Retina (tissue), 1 donor: ENCODE measurements at places on chromosomes 4 and X.

DNA sequence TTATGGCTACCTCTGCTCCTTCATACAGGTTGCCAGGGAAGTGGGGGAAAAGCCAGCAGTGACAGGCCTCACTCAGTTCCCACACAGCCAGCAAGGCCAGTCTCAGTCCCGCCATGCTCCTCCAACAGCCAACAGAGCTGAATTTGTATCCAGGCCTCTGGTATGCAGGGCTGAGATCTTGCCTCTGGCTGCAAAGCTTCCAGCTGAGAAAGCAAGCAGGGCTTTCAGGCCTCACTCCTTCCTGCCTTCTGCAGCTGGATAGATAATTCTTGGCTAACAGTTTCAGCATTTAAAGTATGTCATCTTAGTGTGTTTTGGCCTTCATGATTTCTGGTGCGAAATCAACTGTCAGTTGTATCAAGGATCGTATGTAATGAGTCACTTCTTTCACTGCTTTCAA, 103.6 kb downstream of the GNL3L start:
- no peak for DNase-seq

GRCh38 chrX:150316564-150316963, 46.6 kb upstream of the MAMLD1 start:
- no peak for DNase-seq

DNA sequence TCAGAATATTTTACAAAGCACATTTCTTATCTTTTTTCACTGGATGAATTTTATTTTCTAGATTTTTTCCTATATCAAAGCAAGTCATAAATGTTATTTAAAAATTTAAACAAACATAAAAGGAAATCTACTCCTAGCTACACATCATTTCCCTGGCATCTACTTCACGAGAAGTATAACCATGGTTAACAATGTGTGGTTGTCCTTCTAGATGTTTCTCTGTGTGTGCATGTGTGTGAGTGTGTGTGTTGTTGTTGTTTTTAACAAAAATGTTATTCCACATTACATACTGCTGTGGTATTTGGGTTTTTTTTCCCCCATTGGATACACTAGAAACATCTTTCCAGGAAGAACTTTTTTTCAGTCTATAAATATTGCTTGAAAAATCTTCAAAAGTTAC, 103.1 kb downstream of the CHIC2 start:
- DNase-seq, result no peak

DNA sequence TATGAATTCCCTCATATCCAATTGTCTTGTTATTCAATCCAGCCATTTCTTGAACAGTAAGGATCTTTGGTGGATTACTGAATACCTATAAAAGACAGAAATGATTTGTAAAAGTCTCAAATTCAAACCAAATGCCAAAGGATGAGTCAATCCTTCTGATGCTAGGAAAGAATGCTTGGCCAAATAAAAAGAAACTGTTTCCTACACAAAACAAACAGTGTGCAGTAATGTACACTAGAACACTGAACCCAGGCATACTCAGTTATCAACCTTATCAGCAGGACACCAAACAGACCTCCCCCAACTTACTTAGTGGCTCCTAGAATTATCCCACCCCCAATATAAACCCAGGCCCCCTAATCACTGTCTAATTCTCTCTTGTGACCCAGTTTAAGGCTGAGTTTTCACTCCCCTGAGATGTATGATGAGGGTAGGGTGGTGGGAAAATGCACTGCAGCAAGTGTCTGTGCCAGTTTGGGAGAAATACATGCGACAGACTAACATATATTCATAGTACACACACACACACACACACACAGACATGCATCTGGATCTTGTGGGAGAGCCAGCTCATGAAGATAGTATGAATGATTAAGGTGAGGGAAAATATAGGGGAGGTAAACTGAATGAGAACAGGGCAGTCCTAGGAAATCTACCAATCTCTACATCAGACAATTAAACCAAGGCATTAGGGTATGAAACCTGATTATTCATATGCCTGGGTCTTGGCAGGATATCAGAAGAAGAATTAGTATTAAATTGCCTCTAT, 35.0 kb downstream of the CLDN2 start:
- no peak for DNase-seq

- no peak for DNase-seq
Measured at GRCh38 chrX:31320740-31321139, 248.9 kb upstream of the FTHL17 start.

GRCh38 chrX:132226169-132226568, 6.9 kb upstream of the RAP2C start:
- DNase-seq, result no peak

- DNase-seq, result no peak
Measured at GRCh38 chr4:34676400-34676799, 1567.9 kb downstream of the ARAP2 start.

- DNase-seq, result no peak
Measured at GRCh38 chr4:45679411-45679810, 444.4 kb downstream of the GABRG1 start.

DNA sequence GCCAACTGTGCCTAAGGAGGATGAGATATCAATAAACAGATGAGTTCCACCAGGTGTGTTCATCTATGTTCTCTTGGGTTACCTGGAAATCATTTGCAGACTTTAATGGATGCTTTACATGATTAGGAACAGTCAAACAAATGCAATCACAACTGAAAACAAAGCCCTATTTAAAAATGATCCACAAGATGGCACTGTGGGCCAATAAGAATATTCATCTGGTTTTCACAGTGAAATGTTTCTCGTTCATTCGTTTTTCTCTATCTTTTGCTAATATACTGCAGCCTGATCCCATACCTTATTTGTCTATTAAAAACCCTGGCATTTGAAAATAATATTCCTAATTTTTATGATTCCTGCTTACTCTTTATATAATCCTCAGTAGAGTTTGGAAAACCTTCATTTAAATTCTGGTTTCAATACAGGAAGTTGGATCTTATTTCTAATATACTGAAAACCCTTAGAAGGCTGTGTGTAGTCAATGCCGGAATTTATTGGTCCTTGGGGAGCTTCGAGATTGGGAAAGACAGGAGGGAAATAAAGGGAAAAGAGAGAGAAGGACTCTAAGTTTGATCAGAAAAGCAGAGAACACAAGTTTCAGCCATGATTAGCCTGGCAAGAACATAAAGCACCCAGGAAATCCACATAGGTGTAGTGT, 63.8 kb upstream of the TAPT1 start:
- DNase-seq, result peak; percentile 45

DNA sequence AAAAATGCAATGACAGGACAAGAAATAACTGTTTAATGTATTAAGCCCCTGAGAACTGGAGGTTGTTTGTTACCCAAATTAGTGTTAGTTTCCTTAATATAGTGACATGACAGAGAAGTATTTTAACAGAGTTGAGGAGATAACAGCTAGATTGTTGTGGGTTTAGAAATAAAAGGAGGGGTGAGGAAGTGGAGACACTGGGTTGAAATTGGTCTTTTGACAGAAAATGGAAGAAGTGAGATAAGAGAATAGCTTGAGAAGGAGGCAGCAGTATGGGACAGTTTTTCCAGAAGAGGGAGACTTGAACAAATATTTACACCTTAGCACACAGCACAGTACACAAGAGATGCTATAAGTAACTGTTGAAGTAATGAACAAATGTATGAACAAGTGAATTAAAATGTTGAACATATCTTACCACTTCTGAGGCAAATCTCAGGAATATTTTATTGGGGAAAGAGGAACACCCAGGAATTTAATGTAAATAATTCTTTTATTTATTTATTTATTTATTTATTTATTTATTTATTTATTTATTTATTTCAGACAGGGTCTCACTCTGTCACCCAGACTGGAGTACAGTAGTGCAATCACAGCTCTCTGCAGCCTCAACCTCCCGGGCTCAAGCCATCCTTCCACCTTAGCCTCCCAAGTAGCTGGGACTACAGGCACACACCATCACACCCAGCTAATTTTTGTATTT, 58.0 kb upstream of the EGFL6 start:
- DNase-seq, result no peak

GRCh38 chr4:76250962-76251361, 559 bp upstream of the FAM47E start:
- no peak for DNase-seq

DNA sequence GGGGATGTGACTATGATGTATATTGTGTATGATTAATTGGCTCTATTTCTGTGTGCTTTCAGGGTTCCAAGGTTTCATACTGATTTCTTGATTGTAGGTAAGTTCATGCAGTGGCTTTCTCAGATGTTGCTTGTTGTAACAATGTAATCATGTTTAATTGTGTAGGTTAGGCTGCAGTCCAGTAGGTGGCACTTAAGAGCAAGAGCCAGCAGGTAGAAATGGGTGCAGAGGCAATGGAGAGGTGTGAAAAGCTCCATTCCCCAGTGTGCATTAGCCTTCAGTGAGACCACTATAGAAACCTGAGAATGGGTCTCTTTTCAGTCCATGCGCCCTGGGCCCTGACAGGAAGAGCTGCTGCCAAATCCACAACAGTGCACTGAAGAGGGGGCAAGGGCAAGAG, 28.2 kb downstream of the DCAF12L2 start:
- no peak for DNase-seq
